ENCODE measurements at places on chromosomes 6 and 20.

DNA sequence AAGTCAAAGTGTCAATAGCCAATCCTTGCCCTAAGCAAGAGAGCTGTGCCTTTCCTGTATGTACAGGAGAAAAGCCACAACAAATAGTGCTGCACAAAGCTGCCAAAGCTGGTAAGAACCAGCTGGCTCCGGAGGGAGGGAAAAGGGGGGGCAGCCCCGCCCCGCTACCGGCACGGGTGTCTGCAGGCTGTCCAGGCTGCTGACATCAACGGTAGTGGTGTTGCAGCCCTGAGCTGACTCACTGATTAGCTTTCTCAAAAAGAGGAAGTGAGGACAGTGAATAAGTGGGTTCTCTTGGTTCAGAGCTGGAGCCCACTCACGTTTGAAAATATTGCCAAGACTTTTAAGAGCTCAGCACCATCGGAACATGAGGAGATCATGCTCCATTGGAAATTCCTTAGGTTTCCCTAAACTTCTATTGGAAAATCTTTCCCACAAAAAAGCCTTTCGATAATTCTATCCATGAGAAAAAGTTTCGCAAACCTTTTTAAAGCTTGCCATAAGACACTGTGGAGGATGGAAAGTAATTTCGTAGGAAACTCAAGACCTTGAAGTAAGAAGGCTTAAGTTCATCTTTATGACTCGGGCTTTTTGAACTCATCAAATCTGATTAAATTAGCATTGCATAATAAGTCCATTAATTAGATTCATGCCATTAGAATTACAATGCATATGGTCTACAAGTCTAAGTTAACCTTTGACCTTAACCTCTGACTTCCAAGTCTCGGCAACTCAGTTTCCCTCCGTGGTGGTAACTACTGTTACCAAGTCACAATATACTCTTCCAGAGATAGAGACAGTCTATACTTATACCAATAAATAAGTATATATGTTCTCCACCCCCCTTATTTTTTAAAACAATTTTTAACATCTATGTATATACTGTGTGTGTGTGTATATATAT lies 67.0 kb downstream of the TNFRSF21 start:
- DNase-seq = peak; percentile 31

DNA sequence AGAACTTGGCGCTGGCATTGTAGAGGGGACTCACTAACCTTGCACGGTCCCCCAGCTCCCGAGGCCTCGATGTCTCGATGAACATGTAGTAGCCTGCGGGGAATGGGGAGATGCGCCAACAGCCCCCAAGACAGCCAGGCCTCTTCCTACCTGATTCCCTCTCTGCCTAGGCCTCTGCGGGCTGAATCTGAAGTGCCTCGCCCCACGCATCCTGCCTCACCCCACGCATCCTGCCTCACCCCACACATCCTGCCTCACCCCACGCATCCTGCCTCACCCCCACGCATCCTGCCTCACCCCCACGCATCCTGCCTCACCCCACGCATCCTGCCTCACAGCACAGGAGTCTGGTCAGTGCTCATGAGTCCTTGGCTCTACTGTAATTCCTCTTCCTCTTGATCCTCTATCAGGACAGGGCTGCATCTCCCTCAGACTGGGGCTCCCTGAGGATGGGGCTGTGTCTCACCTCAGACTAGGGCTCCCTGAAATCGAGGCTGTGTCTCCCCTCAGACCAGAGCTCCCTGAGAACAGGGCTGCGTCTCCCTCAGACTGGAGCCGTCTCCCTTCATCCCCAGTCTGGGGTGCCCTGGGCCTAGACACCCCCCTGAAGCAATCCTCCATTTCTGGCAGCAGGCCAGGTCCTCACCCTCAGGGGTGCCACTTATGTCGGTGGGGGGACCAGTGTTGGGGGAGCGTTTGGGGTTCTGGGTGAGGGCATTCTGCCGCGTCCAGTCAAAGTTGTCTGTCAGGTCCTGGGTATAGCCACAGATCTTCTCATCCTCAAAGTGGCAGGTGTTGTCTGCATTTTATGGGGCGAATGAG lies 53.6 kb downstream of the MDGA1 start:
- no peak for DNase-seq

DNA sequence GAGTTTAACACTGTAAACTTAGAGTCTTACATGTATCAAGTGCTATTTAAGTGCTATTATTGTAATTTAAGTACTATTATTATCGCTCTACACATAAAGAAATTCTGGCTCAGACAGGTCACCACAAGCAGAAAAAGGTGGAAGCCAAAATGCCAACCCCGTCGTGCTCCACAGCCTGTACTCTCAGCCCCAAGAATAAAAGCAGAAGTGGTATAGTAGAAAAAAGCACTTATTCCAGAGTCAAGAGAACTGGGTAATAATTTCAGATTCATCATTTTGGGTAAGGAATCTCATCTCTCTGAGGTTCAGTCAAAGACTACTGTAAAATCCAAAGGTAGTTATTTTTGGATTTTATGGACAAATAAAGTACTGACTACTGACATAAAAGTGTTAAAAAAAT lies 943 bp downstream of the ZUP1 start:
- no peak for DNase-seq

- no peak for DNase-seq
These were observed 80.6 kb downstream of the PHF3 start for GRCh38 chr6:63716169-63716568.

- no peak for DNase-seq
These were observed 160.6 kb downstream of the HIVEP2 start for GRCh38 chr6:142784344-142784743.

GRCh38 chr6:23349521-23350147 lies 776.4 kb upstream of the NRSN1 start:
- DNase-seq = no peak

Data from stimulated activated CD8-positive, alpha-beta memory T cell treated with anti-CD3 and anti-CD28 coated beads, Interleukin-2, amount 100 ng/mL, for 1 hour (primary cell).